Neural cell (in vitro differentiated cells): ENCODE measurements at places on chromosomes 16 and 17. TPM values are rescaled to one million over a fixed set of nuclear protein-coding genes. Genes with fewer than 3 reads are reported as not detected.

The PRR35 gene
- not detected in 2 replicates for polyA plus RNA-seq

The FOXL1 gene
- polyA plus RNA-seq = 0.07 and 0.24 TPM in 2 replicates

The ST6GALNAC1 gene
- polyA plus RNA-seq = not detected in 2 replicates

The HOXB6 gene
- polyA plus RNA-seq = not detected in 2 replicates

The ST6GALNAC2 gene
- not detected in 2 replicates for polyA plus RNA-seq

The TTC19 gene
- polyA plus RNA-seq = 88.7 and 97.8 TPM in 2 replicates

The GJD3 gene
- not detected in 2 replicates for polyA plus RNA-seq

The USP43 gene
- 0.46 and 0.53 TPM in 2 replicates for polyA plus RNA-seq

The CA7 gene
- not detected in 2 replicates for polyA plus RNA-seq

The SGCA gene
- polyA plus RNA-seq = 0.43 TPM in 1 of 2 replicates, not detected in the other

The PRAC2 gene
- not detected in 2 replicates for polyA plus RNA-seq
